ENCODE measurements at places on chromosomes 1 and 21.

GRCh38 chr1:209430821-209431259 is 152.7 kb upstream of the CAMK1G start:
- no peak for DNase-seq

GRCh38 chr1:91555074-91555730 is 54.6 kb downstream of the CDC7 start:
- DNase-seq = no peak

DNA sequence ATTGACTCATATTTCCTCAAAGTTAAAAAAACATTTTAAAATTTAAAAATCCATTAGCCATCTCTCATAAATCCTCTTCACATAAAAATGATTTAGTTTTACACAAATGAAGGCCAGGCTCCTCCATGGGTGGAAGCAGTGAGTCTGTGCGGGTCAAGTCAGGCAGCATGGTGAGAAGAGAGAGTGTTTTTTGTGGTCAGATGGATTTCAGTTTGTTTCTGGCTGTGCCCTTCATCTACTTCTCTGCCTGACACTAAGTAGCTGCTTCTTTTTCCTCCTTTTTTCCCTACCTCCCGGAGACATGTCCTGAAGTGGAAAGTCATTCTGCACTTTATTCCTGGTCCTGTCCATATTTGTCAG is 10.3 kb downstream of the PLA2G4A start:
- DNase-seq = no peak

- DNase-seq = no peak
Measured at GRCh38 chr1:157154291-157154690, 16.1 kb upstream of the ETV3 start.
